Mammary epithelial cell (primary cell): ENCODE measurements at places on chromosomes 11 and 22. TPM values are rescaled to one million over a fixed set of nuclear protein-coding genes. Genes with fewer than 3 reads are reported as not detected.

GRCh38 chr11:113176599-113177360, 137.6 kb upstream of the TTC12 start:
- DNase-seq = peak; percentile 53

- peak; percentile 33 for DNase-seq
Observed at GRCh38 chr11:36333897-36334296, 37.8 kb downstream of the PRR5L start.

DNA sequence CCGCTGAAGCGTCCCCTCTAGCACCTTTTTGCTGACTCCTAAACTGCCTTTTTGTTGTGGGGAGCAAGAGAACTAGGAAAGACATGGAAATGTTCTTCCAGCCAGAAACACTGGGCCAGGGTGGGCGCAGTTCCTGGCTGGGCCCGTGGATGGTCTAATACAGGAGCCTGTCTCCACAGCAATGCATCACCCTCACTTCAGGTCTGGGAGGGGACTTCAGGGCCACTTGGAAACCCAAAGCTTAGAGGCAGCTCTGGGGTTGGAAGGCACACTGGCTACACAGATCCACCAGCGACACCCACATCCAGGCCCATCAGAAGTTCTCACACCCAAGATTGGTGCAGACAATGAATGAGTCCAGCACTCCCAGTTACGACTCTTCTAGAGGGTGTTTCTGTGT, 120.3 kb downstream of the ETS1 start:
- DNase-seq = no peak

DNA sequence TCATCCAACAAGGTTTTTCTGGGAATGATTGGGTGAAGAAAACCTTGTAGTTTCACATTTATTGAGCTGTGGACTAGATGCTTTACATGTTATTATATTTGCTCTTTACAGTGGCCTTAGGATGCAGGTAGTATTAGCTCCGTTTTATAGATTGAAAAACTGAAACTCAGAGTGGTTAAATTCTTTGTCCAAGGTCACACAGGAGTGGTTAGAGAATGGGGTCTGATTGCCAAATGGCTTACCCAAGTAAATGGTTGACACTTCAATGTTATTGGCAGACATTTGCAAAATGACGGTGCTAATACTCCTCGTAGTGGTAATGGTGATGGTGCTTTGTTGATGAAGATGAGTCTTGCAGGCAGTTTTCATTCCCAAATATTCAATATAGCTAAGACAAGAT, 2.2 kb downstream of the GTPBP1 start:
- DNase-seq = no peak

GRCh38 chr11:33945481-33946268, 53.8 kb upstream of the LMO2 start:
- DNase-seq = no peak

- DNase-seq = no peak
Observed at GRCh38 chr11:61126256-61126655, 24.0 kb downstream of the CD5 start.

DNA sequence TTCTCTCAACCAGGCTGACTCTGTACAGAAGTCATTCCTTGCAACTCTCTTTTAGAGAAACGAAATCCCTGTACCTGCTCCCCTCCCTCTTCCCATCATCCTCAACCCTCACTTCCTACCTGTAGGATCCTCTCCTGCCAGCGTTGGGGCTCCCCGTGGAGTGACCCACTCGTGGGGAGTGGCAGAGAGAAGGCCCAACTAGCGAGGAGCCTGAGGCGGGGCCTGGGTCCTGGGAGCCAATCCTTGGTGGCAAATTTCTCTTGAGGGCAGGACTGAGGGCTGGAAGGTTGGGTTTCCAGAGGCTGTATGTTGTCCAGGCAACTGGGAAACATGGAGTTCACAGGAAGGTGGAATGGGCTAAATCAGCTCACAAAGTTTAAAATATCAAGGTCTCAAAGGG, 10.4 kb downstream of the NHERF4 start:
- DNase-seq = peak; percentile 48

DNA sequence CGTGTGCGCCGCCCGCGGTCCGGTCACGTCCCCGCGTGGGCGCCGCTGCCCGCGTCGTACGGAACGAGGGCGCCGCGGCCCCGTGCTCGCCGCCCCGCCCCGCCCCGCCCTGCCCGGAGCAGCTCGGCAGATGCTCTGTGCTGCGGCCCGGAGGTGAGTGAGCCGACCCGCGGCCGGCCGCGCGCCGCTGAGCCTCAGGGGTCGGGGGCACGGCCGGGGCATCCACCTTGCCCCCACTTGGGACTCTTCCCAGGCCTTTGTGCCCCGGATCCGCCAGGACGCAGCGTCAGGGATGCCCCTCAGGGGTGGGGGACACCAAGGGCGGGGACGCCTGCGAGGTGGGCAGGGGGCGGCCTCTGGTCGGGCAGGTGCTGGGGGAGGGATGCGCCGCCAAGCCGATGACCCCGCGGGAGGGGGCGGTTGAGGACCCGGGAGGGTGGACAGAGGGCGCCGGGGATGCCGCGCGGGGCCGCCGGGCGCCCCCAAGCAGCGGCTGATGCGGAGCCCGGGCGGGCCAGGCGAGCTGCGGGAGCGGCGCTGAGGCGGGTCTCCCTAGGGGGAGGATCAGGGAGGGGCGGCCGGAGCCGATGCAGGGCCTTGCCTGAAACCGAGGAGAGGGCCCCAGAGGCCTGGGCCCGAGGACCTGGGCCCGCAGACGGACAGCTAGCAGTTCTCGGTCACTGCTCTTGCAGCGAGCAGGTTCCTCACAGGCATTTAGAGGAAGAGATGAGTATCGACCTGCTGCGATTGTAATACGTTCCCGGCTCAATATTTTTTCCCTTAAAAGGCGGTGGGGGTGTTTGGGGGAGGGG, at the start of gene GNAZ:
TSS of gene GNAZ (plus strand) at position 102 of the 812 bp plus-strand sequence. CDS start 25,177 bp downstream, outside the sequence.
- DNase-seq = no peak

DNA sequence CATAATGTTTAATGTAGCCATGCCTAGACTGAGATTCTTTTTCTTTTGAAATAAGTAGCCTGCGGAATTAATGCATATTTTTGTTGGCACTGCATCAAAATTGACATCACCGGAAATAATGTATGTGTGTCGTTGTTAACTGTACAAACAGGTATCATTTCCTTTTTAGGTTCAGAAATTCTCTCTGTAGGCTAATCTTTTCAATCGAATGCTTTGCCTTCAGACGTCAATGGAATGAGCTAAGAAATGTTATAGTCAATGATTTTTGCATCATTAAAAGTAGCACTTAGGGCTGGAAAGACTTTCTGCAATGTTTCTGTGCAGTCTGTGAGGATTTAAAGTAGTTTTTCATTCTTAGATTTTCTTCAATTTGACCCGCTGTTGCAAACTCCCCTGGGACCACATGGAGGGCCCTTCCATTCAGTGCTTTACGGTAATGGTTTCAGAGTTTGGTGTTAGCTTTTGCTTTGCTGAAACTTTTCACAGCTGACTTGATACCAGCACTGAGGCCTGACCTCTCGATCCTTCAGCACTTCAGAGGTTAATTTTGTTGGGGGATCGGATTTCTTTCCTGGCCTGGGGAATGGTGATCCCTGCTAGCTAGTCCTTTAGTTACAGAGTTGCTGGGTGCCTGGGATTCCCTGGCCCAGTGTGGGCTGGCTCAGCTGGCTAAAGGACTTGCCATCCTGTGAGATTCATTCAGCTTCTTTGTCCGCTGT, 137.8 kb downstream of the DBX1 start:
- DNase-seq = peak; percentile 67

DNA sequence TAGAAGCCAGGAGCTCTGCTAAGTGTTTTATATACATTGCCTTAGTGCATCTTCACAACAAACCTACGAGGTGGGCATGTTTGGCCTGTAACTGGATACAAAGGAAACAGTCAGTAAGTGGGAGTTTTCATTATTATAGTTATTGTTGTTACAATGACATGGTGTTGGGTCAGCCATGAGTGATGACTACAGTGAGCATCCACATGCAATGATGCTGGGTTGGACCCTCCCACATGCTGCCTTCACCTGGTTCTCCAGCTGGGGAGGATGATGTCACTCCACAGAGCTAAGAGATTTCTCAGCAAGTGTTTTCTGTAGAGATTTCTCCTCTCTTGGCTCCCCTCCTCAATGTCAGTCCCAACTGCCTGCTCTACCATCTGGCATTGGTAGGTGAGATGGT, 59.3 kb downstream of the EHF start:
- DNase-seq = peak; percentile 85

DNA sequence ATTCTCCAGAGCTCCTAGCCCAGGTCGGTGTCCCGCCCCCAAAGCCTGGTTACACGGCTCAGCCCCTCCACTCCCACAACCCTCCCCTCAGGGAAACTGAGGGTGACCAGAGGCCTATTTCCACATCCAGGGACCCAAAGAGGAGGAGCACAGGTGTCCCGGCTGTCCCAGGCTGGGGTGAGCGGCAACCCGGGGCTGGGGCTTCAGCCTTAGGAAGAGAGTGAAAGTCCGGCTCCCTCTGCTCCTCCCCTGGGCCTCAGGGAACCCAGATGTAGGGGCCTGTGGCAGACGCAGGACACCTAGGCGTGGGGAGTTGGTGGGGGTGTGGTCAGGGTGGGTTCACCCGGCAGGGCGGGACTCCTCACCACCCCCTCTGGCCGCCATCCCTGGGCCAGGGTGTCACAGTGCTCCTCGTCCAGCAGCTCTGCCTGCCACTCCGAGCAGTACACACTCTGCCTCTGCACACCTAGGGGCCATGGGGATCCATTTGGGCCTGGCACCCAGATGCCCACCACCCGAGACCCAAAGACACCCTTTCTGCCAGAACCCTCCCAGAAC, 63.1 kb downstream of the ARFGAP3 start:
- DNase-seq = no peak

GRCh38 chr11:96125400-96125799, 201.5 kb upstream of the MTMR2 start:
- no peak for DNase-seq

DNA sequence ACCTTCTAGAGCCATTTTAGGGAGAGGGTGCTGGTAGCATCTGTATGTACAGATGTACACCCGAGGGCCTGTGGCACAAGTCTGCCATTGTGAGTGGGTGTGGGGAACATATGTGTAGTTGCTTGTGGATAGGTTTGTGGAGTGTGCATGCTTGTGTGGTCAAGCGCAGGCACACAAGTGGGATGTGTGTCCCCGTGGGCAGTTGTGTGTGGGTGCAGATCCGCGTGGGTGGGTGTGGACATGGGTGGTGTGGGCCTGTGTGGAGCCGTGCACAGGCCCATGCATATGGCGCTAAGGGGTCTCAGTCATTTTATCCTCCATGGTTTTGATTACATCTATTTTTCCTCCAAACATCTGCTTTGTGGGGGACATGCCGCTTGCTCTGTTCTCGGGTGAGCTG, 28.8 kb downstream of the ALX4 start:
- no peak for DNase-seq

DNA sequence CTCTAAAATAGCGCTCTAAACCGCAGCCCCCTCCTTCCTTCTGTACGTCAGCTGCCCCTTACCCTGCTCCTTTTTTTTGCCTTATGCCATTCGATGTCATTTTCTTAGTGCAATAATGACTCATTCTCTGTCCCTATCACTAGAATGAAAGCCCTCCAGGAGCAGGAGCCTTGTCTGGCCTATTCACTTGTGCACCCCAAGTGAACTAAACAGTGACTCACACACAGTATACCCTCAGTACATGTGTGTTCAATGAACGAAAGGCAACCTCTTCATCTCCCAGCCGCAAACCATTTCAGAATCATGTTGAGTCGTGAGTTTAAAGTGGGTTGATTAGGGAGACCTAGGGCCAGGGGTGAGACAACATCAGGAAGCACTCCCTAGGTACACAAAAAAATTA, 50.7 kb upstream of the SPATA19 start:
- DNase-seq = no peak

DNA sequence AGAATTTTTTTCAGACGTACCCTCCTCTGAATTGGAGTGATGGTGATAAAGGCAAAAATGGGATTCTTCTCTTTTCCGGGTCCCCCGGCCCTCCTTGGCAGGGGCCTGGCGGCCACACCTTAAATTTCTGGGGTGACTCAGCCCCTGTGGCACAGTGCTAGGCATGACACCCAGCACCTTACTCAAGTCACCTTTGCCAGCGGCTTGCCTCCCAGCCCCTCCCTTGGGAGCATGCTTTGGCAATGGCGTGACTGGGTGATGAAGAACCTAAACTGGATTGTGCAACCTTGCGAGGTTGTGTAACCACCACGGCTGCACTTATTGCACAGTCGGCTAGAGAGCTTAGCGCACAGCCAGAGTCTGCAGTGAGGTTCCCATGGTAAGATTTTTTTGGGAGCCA, 16.2 kb upstream of the LDLRAD3 start:
- peak; percentile 94 for DNase-seq

DNA sequence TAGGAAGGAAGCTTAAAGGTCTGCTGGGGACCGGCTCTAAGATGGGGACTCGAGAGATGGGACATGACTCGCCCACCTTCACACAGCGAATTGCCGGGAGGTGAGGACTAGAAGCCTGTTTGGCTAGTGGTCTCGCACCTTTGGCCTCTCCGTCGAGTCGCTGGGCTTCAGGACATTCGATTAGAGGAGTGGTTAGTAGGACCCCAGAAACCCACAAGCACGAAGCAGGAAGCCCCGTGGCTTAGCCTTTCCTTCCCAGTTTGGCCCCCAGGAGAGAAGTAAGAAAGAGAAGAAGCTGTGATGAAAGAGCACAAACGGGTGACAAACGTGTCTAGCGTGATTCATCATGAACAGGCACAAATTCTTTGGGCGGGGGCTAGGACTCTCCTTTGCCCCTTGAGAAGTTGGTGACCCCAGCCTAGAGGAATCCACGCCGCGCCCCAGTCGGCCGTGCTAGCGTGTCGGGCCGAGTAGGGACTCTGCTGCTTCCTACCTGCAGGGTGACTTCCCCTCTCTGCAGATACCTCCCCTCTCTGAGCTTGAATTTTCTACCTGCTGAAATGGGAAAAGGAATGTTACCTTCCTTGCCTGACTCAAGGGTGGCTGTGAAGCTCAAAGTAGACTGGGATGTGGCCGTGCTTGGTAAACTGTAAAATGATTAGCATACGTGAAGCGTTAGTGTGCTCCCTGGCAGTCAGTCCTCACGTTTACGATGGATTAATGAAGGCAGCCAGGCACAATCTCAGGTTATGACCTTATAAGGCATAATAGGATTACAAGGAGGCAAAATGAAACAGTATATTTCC, 1.1 kb upstream of the ADM start:
- peak; percentile 82 for DNase-seq

TPBGL gene
- not detected for total RNA-seq

OR52I1 gene
- total RNA-seq = not detected in 2 replicates

CFAP300 gene
- 6.4 and 8.8 TPM in 2 replicates for total RNA-seq

CASP4 gene
- total RNA-seq = 190 TPM

BCR gene
- total RNA-seq = 67.7 TPM

CDC42BPG gene
- 10.5 TPM for total RNA-seq

SOX6 gene
- 7.9 and 9.1 TPM in 2 replicates for total RNA-seq
